Activated naive CD8-positive, alpha-beta T cell treated with anti-CD3 and anti-CD28 coated beads for 36 hours (primary cell): ENCODE measurements at places on chromosomes 2 and 18.

GRCh38 chr2:33222309-33222708 lies 254.1 kb upstream of the RASGRP3 start:
- no peak for DNase-seq

DNA sequence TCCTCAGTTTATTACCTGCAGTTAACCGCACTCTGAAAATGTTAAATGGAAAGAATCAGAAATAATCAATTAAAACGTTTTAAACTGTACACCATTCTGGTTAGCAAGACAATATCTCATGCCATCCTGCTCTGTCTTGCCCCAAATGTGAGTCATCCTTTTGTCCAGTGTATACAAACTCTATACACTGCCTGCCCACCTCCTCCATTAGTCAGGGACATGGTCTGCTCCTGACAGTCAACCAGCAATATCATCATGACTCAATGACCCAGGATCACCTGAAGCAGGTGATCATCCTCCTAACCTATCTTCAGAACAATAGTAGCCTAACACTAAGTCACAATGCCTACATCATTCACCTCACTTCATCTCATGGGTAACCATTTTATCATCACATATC lies 214.7 kb downstream of the KCNH7 start:
- DNase-seq: no peak

DNA sequence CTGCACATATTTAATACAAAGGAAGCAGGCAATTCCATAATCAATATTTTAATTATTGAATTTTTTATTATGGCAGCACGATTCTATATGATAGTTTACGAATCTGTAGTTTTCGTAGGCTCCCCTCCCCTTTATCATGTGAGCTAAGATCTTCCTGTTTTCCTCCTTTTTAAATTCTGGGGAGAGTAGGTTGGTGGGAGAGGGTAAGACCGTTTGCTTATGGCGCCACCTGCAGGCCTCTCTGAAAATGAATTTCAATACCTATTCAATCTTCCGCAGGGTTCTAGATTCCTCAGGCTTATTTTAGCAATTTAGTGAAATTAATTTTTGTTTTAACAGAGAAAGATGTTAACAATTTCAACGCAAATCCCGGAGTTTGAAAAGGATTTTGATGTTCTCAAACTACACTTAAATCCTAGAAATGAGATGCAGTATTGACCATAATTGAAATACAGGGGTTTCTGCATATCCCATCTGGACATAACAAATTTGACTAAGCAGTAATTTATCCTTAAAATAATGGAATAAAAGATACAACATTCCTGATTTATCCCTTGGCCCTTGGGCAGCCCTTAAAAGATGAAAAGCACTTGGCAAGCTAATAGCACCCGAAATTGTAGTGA lies 12.8 kb upstream of the GBX2 start:
- no peak for DNase-seq

- DNase-seq: no peak
Measured at GRCh38 chr2:21772624-21773023, 648.9 kb downstream of the TDRD15 start.

GRCh38 chr2:39929531-39929930 lies 150.5 kb upstream of the THUMPD2 start:
- DNase-seq: no peak

DNA sequence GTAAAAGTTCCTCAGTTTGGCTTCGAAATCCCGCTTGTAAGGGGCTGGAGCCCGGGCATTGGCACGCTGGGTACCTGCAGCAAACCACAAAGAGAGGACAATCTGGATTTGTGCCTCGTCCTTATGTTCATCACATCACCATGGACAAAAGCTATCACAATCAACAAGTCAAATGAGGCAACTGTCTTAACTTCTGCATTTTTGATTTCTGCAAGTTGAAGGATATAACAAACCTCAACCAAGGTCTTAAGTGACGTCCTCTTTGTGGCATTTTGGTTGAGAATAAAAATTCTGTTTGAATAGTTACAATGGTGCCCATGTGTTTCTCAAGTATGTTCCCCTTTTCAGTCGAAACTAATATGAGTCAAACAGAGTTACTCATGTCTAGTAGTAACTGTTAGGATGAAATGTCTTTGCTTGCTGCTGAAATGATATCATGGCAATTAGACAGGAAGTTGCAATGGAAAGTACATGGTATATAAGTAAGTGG lies 70.8 kb upstream of the STK17B start:
- peak; percentile 21 for DNase-seq

DNA sequence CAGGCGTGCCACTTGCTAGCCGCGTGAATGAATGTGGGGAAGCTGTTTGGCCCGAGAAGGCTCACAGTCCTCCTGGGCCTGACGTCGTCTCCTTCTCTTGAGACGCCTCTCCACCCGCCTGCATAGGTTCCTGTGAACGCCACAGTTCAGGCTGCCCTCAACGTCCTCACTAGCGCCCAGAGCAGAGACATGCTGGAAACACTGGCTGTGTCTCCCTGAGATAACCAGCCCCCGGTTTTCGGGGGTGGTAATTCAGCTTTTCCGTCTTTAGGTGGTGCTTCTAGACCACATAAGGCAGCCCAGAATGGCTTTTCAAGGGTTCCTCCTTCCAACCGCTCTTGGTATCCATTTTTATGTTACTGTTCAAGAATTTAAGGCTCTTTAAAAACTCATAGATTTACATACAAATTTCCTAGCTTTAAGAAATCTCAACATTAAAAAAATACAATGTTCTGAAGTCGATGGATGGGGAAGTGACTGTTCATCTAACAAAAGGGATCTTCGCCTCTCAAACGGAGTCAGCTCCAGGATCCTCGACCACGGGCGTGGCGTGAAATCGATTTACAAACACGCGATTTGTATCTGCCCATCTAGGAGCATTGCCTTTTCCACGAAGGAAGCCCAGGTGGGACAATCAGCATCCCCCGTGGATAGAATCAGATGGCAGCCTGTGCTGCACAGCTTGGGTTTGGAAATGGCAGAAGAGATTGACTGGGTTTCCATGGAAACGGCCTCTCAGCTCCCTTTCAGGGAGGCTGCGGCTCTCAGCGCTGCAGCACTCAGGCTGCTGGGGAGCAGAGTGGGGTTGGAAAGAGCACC lies 110.6 kb upstream of the PXDN start:
- DNase-seq: peak; percentile 16

DNA sequence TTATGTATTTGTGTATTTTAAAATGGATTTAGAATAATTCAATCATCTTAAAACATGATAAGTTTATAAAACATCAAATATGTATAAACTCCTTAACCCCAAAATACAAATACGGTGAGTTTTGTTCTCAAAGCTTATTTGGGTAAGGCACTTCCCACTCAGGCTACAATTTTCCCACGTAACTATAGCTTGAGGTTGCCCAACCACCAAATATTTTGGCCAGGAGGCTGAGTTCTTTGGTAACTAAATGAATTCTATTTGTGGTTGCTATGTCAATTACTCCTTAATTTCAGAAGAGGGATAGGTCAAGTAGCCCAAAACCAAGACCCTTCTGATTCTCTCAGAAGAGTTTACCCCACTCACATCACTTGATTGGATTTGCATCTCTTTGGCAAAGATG lies 70.4 kb downstream of the MYL12B start:
- no peak for DNase-seq

DNA sequence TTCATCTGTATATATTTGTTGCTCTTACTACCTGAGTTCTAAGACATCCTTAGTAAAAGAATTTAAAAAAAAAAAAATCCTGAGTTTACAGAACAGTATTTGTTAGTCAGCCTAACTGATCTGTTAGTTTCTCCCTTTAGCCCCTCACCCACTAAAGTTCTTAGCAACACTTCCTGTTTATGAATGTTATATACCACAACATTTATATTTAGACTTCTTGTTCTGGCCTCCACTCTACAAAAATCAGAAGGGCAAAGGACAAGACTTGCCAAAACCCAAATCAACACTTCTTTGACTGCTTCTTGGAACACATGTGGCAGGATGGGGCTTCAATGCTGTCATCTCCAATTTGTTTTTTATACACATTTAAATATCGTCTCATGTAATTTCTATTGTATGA lies 71.1 kb downstream of the MGAT5 start:
- DNase-seq: no peak

DNA sequence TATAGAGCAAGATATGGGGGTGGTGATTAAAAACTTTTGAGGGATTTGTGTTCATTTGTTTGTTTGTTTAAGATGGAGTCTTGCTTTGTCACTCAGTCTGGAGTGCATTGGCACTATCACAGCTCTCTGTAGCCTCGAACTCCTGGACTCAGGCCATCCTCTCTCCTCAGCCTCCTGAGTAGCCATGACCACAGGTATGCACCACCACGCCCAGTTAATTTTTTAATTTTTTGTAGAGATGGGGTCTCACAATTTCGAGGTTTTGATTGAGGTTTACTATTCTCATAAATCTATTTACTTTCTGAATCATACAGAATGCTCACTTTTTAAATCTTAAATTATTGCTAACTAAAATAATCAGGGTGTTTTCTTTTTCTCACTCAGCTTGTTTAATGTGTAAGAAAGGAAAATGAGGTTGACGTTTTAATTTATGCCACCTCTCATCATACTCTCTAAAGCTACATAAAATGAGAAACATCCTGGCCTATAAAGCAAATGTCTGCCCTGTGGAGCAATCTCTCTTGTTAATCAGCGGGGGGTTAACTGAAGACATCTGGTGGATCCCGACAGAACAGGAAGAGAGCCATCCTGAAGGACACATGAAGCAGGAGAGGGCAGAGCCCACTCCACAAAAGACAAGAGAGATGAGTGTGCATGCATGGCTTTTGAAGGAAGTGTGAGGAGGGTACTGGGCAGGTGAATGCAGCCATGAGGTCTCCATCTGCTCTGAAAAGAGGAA lies 589.1 kb upstream of the SLC8A1 start:
- no peak for DNase-seq

- no peak for DNase-seq
Measured at GRCh38 chr18:29397536-29397935, 1220.6 kb upstream of the CDH2 start.

- no peak for DNase-seq
Measured at GRCh38 chr2:188181067-188181838, 110.4 kb upstream of the GULP1 start.

- DNase-seq: no peak
Measured at GRCh38 chr2:232611061-232611460, 22.3 kb upstream of the EFHD1 start.

- no peak for DNase-seq
Measured at GRCh38 chr18:48922801-48923730, 27.7 kb downstream of the SMAD7 start.

GRCh38 chr2:182924306-182924705 lies 57.9 kb upstream of the FRZB start:
- DNase-seq: no peak

GRCh38 chr2:113967272-113967671 lies 77.4 kb downstream of the ACTR3 start:
- DNase-seq: no peak

DNA sequence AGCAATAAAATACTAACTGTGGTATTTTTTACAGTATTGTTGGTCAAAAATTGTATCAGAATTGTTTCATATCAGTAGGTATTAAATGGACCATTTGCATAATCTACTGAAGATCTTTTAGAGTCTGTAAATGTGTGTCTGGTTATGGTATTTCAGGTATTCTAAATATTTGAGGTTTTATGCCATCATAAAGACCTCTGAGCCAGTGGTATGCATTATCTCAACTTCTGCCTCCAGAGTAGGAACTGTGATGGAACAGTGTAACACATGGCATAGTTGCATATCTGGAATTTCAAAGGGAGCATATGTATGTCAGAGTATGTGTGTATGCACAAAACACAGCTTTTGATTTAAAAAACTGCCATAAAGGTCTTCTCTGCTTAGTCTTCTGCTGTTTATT lies 15.4 kb downstream of the GREB1L start:
- DNase-seq: no peak

DNA sequence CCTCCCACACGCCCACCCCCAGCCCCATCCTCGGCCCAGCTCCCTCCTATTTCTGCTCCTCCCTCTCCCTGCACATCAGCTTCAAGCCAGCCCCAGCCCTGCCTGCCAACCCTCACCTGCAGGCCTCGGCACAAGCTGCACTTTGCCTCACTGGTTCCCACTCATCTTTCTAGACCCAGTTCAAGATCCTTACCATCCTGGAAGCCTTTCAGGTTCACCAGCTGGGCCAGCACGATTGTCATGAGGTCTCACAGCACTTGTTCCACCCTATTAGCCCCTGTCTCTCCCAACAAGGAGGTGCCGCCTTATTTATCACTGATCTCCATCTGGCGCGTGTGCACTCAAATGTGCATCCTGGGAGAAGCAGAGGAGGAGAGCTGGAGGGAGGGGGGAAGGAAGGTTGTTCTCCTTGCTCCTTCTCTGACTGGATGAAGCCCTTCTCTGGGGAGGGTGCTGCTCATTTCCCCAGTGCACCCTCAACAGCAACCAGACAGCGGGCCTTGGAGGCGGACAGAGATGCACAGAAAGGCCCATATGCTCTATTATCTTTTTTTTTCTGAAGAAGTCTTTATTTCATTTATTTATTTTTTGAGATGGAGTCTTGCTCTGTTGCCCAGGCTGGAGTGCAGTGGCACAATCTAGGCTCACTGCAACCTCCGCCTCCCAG lies 15.5 kb upstream of the BIN1 start:
- no peak for DNase-seq

DNA sequence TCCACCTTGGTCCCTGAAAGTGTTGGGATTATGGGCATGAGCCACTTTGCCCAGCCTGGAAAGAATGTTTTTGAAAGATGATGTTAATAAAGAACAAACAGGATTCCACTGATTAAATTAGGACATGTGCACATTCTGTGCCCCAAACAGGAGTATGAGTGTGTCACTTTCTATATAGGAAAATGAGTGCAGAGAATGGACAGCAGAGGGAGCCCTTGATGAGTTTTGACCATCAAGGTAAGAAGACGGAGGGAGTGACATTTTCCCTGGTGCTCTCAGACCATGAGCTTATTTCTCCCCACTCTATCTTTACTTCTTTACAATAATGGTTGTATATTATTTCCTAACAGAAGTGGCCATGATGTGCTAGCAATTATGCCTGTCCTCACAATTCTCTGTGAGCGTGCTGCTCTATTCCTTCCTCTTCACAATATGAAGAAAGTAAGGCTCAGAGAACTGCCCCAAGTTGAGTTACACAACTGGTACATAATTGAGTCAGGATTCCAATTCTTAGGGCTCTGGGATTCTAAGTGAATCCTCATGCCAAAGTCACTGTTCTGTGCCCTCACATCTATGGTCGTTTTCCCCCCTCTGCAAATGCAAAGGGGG lies 20.6 kb downstream of the RPL37A start:
- peak; percentile 37 for DNase-seq

- no peak for DNase-seq
Measured at GRCh38 chr2:43399515-43400264, 173.3 kb upstream of the ZFP36L2 start.

GRCh38 chr2:85259101-85259590 lies 68.6 kb downstream of the TGOLN2 start:
- no peak for DNase-seq

GRCh38 chr2:222358876-222359275 lies 60.1 kb upstream of the PAX3 start:
- DNase-seq: no peak

GRCh38 chr2:54666131-54666633 lies 57.3 kb upstream of the EML6 start:
- no peak for DNase-seq

- DNase-seq: no peak
Measured at GRCh38 chr2:203685081-203685621, 21.3 kb upstream of the CD28 start.
